ENCODE measurements at places on chromosomes 2 and 18.

- DNase-seq = no peak
These were observed 22.9 kb downstream of the FAP start for GRCh38 chr2:162220368-162220767.

GRCh38 chr2:43593254-43593653 is 2.6 kb downstream of the THADA start:
- DNase-seq = no peak

GRCh38 chr2:78561876-78562275 is 463.6 kb upstream of the REG3G start:
- no peak for DNase-seq

DNA sequence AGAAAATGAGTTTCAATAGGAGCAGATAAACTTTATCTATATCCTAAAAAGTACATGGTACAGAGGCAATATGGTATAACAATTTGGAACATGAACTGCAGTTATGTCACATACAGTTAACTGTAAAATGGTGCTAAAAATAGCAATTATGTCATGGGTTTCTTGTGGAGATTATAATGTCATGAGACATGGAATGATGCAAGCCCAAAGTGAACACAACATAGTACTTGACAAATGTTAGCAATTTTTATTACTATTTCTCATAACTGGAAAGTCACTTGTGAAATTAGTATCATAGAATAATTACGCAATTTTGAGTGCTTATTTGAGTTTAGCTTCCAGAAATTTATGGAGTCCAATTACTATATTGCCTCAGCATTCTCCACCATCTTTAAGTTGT is 1263.4 kb downstream of the DSC3 start:
- DNase-seq = no peak

All from DMS153 (cell line).